ENCODE measurements at places on chromosomes 2 and 18.

DNA sequence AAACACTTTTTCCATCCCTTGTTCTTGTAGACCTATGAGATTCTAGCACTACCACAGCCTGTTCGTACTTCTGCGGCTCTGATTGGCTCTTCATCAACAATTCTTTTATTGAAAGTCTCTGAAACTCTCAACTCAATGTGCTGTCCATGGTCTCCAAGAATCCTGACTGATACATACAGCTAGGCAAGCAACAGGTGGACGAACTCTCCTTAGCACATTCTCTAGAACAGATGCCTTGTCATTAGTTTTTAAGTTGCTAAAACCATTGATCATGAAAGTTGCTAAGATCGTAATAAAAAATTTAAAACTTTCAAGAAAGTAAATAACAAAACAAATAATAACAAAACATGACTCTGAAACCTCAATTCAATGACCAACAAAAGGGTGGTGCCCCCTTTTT is 210.5 kb downstream of the EPHA4 start:
- no peak for DNase-seq

DNA sequence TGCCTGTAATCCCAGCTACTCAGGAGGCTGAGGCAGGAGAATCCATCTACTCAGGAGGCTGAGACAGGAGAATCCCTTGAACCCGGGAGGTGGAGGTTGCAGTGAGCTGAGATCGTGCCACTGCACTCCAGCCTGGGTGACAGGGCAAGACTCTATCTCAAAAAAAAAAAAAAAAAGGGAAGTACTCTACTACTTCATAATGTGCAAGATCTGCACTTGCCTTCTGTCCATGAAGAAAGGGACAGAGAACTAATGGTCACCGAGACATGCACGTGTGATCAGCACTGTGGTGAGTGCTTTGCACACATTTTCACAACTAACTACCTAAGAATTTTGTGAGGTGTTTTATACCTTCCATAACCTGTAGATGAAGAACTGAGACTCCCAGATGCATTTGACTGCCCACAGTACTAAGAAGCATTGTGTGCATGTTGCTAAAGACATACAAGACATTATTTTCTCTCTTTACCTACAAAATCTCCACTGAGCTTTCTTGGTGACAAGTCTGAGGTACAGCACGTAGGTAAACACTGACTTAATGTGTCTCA is 784.8 kb upstream of the ID2 start:
- DNase-seq: no peak

DNA sequence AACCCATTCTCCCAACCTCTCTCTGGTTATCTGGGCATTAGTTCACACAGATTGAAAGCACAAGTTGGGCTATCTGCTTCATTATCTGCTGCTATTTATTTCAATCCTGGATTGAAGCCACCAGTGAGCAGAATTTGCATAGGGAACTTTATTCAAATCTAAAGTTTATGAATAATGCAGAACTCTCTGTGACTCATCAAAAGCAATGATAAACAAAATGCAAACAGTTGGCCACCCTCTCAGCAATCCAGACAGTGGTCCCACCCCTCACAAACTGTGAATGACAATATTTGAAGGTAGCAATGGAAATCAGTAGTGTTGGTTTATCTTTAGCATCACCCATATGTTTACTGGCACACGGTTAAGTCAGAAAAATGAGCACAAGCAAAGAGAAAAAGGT is 106.8 kb upstream of the TMEM178A start:
- DNase-seq: no peak

GRCh38 chr2:59034106-59034505 is 793.0 kb upstream of the FANCL start:
- DNase-seq: no peak

DNA sequence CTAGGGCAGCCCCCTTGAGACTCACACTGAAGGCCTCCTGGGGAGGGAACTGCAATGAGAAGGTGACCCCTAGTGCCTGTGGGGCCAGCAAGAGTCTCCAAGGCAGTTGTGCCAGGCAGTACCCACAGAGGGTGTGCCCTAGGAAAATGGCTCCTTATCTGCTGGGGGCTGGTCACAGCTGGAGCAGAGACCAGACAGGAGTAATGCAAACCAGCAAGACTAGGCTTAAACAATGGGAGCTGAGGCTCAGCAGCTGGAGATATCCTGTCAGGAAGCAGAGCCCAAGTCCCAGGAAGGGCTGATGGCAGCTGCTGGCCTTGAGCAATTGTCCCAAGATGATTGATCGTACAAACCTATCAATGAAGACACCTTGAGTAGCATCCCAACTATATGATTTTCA is 26.8 kb upstream of the E2F6 start:
- DNase-seq: no peak

- no peak for DNase-seq
These were observed 43.6 kb upstream of the PTMA start for GRCh38 chr2:231664727-231665126.

DNA sequence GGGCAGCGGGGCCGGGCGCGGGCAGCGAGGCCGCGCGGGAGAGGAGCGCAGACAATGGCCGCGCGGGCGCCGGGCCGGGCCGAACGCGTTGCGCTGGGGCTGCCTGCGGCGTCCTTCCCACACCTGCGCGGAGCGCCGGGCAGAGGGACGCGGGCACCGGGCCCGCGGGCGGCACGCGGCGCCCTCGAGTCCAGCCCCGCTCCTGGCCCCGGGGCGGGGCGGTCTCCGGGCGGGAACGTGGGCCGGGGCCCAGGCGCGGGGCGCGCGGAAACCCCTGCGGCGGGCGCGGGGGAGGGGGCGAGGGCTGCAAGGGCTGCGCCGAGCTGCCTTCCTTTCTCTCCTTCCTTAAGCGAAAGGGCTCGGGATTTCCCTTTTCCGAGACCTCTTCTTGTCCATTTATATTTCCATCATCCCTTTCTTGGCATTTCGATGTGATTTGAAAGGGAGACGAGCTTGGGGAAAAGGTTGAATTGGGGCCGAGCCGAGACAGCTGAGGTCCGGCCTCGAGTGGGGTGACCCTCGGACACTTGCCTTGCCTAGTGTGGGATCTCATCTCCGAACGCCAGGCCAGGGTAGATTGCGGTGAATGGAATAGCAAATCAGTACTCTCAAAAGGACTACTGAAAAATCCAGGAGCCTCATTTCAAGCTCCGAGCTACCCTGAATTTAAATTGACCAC is 676 bp downstream of the KLHL23 start:
- no peak for DNase-seq

GRCh38 chr2:38461470-38461869 is 84.4 kb upstream of the ATL2 start:
- DNase-seq: no peak

- no peak for DNase-seq
These were observed 66.8 kb upstream of the MC2R start for GRCh38 chr18:13982126-13982525.

GRCh38 chr2:237309416-237309815 is 104.5 kb downstream of the COL6A3 start:
- peak; percentile 43 for DNase-seq

DNA sequence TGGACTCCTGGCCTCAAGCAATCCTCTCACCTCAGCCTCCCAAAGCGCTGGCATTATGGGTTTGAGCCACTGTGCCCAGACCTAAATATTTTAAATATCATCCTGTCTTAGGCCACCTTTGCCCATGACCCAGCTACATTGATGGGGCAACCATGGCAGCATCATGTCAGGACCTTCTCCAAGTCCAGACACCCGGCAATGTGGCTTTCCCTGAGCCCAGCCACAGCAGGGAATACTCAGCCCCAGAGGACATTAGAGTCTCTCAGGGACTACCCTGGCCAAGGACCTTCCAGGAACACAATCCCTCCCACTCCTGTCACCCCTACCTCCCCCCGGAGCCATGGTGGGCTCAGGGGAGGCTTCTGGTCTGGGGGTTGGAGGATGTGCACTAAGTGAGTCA is 72.8 kb downstream of the SMAD7 start:
- no peak for DNase-seq

DNA sequence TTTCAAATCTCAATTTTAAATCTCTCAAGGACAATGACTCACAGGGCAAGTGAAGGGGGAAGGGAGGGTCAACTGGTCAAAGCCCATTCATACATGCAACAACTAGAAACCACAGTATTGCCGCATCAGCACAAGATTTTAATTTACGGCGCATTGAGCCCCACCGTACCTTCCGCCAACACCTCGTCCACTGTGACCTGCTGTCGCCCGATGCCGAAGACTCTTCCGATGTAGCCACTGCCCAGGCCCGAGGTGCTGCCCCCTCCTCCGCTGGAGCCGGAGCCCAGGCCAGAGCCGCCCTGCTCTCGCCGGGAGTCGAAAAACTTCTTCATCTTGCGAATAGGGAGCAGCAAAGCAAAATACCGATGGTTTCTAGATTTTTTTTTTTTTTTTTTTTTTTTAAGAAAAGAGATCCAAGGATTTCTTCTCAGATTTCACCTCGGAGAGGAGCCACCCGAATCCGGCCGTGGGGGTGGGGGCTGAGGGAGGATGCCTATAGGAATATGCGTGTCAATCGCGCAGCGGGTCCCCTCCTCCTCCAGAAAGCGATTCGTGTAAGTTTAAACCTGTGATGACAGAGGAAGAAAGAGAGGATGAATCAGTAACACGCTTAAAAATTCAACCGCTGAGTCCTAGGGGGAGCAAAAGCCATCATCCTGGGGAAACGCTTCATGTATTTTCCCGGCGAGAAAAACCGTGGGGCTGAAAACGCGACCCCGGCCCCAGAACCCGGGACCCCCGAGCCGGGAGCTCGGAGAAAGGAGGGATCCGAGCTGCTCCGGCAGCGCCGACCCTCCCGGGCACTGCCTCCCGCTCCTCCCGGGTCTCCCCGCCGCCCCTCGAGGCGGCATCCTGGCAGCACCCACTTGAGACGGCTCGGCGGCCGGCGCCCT is 584 bp downstream of the AAK1 start:
- DNase-seq: peak; percentile 75

DNA sequence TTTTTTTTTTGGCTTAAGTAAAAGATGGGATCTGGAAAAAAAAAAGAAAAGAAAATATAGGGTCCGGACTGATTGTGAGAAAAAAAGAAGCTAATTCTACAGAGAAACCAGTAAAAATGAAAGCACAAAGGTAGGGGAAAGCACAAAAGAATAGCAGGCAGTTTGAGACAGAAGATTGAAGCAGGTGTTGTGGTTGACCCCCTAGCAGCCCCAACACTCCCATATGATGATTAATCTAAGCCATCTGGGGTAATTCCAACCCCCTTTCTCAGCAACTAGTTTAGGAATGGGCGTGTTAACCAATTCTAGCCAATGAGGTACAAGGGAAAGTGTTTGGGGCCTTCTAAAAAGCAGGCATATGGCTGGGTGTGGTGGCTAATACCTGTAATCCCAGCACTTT is 77.0 kb downstream of the MBD2 start:
- DNase-seq: peak; percentile 81

- no peak for DNase-seq
These were observed 57.4 kb downstream of the CCBE1 start for GRCh38 chr18:59639821-59640220.

DNA sequence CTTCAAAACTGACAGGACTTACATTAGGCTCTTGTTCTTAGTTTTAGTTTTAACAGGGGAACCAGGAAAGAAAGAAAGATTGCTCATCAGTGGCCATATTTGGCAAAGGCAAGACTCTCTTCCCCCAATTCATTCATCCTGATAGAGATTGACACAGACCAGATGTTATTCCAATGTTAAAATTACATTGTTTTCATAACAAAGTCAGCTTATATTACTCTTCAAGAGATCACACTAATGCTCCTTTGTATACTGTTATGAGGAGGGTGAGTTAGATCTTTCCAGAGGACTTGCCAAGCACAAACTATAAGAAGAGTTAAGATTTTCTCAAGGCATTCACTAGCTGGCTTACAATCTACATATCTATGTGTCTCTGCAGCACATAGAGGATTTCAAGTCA is 252.1 kb downstream of the SLC8A1 start:
- DNase-seq: peak; percentile 85

DNA sequence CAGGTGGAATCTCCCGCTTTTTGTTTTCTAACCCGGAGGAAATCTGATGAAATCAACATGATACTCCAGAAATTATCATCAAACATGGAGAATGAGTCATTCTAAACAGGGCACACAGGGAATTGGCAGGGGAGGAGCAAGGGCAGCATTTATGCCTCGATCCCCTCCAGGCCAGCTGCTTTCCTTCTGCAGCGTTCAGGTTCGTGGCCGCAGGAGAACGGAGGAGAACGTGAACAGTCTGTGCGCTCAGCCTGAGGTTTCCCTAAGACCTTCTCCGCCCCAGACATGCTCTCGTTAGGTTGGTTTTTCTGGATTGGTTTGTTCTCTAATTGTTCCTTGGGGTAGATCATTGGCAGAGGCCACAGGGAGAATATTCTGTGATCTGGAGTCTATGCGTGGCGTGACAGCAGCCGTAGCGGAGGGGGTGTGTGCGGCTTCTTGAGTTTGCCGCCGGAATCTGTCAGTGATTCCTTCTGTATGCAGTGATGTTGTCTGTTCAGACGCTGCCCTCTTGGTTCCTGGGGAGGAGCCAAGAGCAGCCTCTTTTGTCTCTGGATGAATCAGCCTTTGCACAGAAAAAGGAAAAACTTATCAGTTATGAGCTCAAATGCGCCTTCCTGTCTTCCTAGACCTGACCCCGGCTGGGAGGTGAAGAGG is 75.9 kb downstream of the SH3BP4 start:
- peak; percentile 89 for DNase-seq

GRCh38 chr2:241798631-241799521 is 10.1 kb upstream of the NEU4 start:
- DNase-seq: no peak

DNA sequence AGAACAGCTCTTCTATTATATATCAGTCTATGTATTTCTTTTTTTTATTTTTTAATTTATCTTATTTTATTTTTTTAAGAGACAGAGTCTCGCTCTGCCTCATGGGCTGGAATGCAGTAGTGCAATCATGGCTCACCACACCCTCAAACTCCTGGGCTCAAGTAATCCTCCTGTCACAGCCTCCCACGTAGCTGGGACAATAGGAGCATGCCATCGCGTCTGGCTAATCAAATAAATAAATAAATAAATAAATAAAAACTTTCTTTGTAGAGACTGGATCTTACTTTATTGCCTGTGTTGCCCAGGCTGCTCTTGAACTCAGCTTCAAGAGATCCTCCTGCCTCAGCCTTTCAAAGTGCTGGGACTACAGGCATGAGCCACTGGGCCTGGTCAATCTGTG is 117.0 kb downstream of the RBMS1 start:
- peak; percentile 77 for DNase-seq

- DNase-seq: no peak
These were observed 1.7 kb downstream of the FANCL start for GRCh38 chr2:58239243-58239925.

GRCh38 chr2:128326346-128326745 is 7.7 kb upstream of the HS6ST1 start:
- no peak for DNase-seq
